ENCODE measurements at places on chromosomes 11 and 22. TPM values are rescaled to one million over a fixed set of nuclear protein-coding genes. Genes with fewer than 3 reads are reported as not detected.

The MPEG1 gene
- not detected for total RNA-seq

The CCDC87 gene
- total RNA-seq: 0.07 TPM

The SOX6 gene
- not detected for total RNA-seq

The ISX gene
- total RNA-seq: not detected
